ENCODE measurements at places on chromosomes 1 and 21.

DNA sequence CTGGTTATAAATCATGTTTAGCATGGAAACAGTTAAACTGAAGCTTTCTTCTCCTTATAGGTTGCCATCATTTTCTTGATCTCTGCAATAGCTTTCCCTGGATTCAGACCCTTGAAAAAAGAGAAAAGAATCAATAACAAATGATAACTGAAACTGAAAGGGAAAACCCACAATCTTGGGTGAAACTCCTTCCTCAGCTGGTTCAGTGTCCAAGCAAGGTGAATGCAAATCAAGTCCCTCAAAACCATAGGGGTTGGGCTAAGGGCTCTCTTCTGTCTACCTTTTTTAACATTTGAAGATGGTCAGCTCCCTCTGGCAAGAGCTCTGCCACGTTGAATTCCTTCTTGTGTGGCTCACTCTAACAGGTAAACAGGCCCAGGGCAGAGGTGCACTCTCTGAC, 7.1 kb upstream of the ATP13A2 start:
- DNase-seq: no peak

- DNase-seq: no peak
Observed at GRCh38 chr1:30467101-30467500, 256.3 kb downstream of the MATN1 start.

DNA sequence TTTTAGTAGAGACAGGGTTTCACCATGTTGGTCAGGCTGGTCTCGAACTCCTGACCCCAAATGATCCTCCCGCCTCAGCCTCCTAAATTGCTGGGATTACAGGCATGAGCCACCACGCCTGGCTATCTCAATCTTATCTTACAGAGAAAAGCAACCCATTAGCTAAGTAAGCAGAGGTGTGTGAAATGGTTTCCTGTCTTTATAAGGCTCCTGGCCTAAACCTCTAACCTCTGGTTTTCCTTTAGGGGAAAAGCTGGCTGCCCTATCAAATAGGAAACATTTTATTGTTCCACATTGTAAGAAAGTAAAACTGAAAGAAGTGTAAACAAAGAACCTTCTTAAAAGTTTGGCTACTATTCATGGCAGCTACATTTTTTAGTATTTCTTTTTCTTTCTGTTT, 78.3 kb upstream of the MORC3 start:
- no peak for DNase-seq

DNA sequence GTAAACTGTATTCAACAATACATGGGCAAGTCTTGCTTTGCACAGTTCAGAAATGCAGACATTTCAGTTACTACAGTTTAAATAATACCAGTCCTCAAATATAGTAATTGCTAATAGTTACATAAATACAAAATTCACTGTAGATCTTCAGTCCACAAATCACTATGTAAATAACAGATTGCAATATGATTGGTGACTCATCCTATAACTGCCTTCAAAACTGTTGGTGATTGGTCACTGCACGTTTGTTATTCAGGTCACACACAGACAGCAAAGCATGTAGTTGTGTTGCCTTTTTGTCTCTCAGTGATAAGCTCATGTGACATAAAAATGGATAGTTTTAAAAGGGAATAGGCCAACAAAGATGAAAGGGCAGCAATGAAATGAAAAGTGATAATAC, 186.5 kb upstream of the CTTNBP2NL start:
- DNase-seq: no peak

- DNase-seq: peak; percentile 94
Observed at GRCh38 chr1:224168859-224169380, 14.1 kb upstream of the DEGS1 start.

GRCh38 chr1:162670928-162671663, 38.8 kb downstream of the DDR2 start:
- no peak for DNase-seq

DNA sequence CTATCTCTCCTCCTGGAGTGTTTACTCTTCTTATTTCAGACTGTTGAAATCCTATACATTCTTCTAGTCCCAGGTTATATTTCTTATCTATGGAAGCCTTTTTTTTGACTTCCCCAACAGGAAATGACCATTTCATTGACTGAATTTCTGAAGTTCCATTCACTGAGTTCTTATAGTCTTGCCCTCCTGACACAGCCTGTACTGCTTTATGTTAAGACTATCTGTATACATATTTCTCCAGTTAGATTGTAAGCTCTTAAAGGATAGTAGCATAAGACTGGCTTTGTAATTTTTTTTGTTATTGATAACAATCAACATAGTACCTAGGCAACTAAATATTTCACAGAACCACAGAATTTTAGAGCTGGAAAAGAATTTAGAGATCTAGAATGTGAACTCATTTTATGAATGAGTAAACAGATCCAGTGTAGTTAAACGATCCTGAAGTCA, 14.9 kb upstream of the MACF1 start:
- DNase-seq: no peak

DNA sequence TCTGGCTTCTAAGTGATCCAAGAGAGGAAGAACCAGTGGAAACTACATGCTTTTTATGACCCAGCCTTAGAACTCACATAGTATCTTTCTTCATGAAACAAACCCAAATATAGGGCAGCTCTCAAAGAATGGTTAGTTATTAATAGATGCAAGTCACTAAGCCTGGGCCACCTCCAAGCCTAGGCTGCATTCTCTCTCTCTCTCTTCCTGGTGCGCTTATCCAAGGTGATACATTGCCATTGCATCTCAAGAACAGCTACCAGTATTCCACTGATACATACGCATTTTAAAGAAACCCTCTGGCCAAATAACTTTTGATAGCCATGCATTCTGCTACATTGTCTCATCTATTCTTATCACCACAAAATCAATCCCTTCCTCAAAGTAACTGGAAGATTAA, 455.6 kb upstream of the ADGRL2 start:
- no peak for DNase-seq

DNA sequence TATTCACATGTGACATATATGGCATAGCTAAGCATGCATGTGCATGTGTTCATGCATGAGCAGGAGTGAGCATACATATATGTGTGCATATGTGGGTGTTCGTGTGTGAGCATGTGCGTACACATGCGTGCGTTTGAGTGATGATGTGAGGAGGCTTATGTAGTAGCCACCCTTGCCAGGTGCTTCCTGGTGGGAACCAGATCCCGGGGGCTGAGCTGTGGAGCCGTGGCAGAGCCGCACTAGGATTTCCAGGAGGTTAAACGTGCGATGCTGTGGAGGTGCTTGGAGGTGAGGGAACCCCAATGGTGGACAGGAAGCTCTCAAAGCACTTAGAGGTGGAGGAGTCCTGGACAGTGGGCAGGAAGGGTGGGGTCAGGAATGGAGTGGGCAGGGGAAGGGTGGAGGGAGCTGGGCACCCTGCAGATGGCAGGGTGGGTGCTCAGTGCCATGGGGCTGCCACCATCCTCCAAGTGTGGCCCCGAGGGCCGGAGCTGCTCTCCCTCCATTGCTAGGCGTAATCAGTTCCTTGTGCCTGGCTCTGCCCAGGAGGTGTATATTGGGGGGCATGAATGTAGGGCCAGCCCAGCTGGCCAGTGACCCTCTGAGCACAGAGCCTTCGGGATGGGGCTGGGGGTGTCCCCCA, 48.5 kb downstream of the COL18A1 start:
- no peak for DNase-seq

- no peak for DNase-seq
Observed at GRCh38 chr1:54397090-54397591, 9.1 kb downstream of the SSBP3 start.

GRCh38 chr1:106978477-106979322, 77.8 kb upstream of the PRMT6 start:
- no peak for DNase-seq

DNA sequence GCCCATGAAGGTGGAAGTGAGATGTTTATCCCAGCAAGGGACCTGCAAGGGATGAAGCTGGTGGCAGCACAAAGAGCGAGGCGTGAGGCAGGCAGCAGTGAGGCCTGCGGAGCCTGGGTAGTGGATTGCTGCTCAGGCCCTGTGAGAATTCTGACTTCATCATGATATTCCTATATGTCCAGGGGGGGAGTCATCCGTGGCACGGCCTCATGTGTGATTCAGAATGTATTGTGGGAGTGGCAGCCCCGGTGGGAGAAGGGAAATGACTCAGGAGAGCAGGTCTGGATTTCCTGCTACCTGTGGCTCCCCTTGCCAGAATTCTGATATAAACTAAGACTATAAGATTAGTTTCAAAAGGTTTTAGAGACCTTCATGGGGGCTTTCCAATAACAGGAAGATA, 240.9 kb downstream of the CAMTA1 start:
- no peak for DNase-seq

GRCh38 chr1:27233667-27234048, 774 bp upstream of the WDTC1 start:
- DNase-seq: no peak

DNA sequence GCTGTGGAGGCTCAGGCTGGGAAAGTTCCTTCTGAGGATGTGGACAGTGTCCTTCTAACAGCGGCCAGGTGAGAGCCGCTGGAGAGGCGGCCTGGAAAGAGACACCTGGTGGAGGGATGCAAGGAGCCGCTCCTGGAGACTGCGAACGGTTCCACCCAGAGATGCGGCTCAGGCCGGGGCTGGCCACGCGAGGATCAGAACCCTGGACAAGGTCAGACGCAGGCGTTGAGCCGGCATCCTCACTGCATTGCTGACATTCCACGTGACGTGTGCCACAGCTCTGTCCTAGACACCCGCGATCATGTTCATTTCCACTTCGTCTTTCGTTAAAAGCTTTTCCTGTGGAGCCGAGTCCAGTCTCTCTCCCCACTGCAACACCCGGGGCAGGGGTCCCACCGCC, 28.8 kb downstream of the CFAP74 start:
- no peak for DNase-seq

- no peak for DNase-seq
Observed at GRCh38 chr21:45613396-45613795, 30.1 kb upstream of the PCBP3 start.

- DNase-seq: no peak
Observed at GRCh38 chr1:167666416-167666815, 36.4 kb downstream of the RCSD1 start.

GRCh38 chr1:205693421-205693991, 13.2 kb upstream of the SLC45A3 start:
- no peak for DNase-seq

- no peak for DNase-seq
Observed at GRCh38 chr1:198842686-198843085, 203.8 kb downstream of the PTPRC start.

GRCh38 chr1:53454019-53454418, 5.2 kb upstream of the DMRTB1 start:
- DNase-seq: peak; percentile 27

GRCh38 chr21:41933313-41934079, 20.3 kb downstream of the C2CD2 start:
- DNase-seq: no peak

- no peak for DNase-seq
Observed at GRCh38 chr1:73029571-73029970, 747.2 kb upstream of the NEGR1 start.

GRCh38 chr21:33259428-33259827, 6.7 kb upstream of the IL10RB start:
- peak; percentile 46 for DNase-seq

- peak; percentile 53 for DNase-seq
Observed at GRCh38 chr1:155218854-155219591, 10.5 kb downstream of the MTX1 start.

DNA sequence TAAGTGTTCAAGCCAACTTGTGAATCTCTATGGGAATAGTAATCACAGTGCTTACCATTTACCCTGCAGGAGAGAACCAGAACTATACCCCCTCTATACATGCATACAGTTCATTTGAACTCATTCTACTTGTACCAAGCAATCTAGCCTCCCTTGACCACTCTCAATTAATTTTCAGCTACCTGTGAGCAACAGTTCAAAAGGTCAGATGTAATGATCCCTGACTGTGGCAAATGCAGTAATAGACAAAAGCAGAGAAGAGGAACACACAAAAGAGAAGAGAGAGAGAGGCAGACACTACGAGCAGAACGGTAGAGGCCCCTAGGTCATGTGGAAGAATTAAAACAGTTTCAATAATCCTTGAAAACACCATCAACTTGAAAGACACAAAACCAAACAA, 52.8 kb downstream of the FMO4 start:
- no peak for DNase-seq

- DNase-seq: peak; percentile 7
Observed at GRCh38 chr1:99457381-99458165, 188.3 kb upstream of the PALMD start.

DNA sequence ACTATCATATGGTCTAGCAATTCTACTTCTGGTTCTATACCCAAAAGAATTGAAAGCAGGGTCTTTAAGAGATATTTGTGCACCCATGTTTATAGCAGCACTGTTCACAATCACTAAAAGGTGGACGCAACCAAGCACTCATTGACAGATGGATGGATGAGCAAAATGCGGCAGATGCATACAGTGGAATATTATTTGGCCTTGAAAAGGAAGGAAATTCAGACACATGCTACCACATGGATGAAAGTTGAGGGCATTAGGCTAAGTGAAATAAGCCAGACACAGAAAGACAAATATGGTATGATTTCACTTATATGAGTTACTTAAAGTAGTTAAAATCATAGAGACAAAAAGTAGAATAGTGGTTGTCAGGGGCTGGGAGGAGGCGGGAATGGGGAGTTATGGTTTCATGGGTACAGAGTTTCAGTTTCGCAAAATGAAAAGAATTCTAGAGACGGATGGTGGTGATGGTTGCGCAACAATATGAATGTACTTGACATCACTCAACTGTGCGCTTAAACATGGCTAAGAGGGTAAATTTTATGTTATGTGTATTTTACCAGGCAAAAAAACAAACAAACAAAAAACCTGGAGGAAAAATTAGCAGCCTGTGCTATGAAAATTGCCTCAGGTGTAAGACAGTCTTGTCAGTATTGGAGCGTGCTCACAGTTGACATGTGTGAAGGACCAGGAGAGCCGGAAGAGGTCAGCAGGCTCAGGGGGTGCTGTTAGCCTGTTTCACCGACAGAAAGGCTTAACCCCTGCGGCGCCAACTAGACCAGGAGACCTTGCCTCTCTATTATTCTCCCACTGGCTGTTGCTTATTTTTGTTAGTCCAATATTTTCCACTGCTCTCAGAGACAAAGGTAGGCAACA, 26.5 kb downstream of the CD247 start:
- peak; percentile 36 for DNase-seq

DNA sequence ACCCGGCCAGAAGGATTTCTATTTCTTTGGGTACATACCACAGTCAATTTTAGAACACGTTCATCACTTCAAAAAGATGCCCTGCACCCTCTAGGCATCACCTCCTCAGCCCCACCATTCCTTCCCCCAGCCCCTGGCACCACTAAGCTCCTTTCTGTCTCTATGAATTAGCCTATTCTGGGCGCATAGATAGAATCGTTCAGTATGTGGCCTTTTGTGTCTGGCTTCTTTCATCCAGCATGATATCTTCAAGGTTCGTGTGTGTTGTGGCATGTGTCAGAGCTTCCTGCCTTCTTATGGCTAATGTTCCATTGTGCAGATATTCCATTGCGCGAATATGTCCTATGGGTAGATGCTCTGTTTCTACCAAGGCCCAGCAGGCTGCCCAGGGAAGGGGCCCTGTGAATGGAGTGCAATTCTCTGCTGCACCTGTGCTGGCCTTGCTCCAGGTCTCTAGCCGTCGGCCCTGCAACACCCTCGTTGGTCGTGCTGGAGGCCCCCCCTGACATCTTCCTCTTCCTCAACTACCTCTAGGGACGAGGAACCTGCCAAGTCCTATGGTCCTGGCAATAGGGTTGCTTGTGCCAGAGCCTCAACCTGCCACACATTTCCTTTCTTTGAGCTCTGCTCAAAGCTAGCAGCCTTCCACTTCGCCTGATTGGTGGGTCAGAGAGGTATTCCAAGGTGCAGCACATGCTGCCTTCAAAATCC, 113.5 kb downstream of the RIPK4 start:
- no peak for DNase-seq

- DNase-seq: no peak
Observed at GRCh38 chr1:48073798-48074530, 76.8 kb upstream of the TRABD2B start.
